Stimulated activated CD8-positive, alpha-beta memory T cell treated with anti-CD3 and anti-CD28 coated beads, Interleukin-2, amount 100 ng/mL, for 1 hour (primary cell): ENCODE measurements at places on chromosomes 16 and 17.

DNA sequence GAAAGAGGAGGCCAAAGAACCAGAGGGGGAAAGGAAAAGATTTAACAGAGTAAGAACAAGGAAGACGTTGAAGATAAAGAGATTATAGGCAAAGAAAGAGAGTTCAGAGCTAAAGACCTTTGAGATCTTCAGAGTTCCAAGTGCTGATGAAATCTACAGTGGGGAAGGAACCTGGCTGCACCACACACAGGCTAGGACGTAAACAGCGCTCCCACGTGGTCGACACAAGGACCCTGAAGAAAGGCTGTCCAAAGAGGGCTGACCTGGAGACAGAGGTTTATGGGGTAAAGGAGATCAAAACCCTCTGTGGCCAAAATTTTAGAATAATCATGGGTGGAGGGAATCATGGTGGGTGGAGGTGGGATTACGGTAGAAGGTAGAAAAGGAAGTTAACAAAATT is 121.6 kb downstream of the PMP22 start:
- DNase-seq = no peak

- DNase-seq = no peak
Observed at GRCh38 chr17:66417300-66417719, 114.9 kb downstream of the PRKCA start.

DNA sequence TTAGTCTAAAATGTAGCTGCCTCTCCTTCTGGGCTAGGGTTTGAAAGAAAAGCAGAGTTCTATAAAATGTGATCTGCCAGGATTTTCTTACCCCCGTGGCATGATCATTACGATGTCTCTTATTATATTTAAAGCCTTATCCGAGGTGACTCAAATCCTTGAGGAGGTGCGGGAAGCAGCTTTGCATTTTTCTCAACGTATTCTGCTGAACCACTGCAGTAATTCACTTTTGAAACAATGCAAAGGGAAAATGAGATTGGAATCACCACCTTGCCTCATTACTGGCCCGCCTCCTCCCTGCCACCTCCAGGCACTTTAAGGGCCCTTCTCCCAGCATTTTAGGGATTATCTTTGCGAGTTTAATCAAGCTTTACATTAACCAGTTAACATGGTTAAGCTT is 9.7 kb upstream of the NOG start:
- no peak for DNase-seq

- DNase-seq = no peak
Observed at GRCh38 chr16:78720416-78720815, 621.0 kb downstream of the WWOX start.

DNA sequence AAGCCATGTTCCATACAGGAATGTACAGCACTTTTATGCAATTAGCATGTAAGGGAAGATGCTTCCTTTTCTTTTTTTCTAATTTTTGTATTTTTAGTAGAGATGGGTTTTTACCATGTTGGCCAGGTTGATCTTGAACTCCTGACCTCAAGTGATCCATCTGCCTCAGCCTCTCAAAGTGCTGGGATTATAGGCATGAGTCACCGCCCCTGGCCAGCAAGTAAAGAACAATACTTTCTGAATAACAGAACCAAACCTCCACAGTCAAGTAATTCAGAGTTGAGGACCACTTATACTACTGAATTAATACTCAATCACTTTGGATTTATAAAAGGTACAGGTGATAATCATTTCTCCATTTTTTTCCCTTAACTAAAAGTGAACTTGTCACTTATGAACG is 13.0 kb downstream of the C16orf87 start:
- DNase-seq = no peak
